GM04504 (cell line): ENCODE measurements at places on chromosomes 4 and X.

GRCh38 chr4:7147661-7148310 is 44.6 kb upstream of the SORCS2 start:
- no peak for DNase-seq

- no peak for DNase-seq
These were observed 29.0 kb upstream of the CLNK start for GRCh38 chr4:10713591-10713990.

GRCh38 chrX:66200050-66200664 is 36.1 kb downstream of the HEPH start:
- no peak for DNase-seq

GRCh38 chrX:123600181-123600580 is 132.7 kb downstream of the THOC2 start:
- no peak for DNase-seq

DNA sequence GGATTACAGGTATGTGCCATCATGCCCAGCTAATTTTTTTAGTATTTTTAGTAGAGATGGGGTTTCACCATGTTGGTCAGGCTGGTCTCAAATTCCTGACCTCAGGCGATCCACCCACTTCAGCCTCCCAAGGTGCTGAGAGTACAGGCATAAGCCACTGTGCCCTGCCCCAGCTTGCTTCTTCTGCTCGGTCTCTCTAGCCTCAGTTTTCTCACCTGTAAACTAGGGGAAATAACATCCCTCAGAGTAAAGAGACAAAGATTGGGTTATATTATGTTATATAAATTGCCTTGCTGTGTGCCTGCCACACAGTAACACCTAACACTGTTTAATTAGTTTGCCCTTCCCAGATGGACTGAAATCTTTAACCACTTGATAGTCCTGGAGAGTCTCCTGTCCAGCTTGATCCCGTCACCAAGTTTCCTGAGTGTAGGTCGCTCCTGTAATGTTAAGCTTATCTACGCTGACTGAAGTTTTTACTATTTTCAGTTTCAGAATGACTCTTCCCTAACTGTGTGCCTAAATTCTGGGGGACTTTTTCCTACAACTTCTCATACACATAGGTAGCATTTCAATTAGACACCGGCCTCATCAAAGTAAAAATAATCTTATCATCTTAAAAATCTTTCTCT is 412.7 kb upstream of the TENM3 start:
- DNase-seq: no peak

DNA sequence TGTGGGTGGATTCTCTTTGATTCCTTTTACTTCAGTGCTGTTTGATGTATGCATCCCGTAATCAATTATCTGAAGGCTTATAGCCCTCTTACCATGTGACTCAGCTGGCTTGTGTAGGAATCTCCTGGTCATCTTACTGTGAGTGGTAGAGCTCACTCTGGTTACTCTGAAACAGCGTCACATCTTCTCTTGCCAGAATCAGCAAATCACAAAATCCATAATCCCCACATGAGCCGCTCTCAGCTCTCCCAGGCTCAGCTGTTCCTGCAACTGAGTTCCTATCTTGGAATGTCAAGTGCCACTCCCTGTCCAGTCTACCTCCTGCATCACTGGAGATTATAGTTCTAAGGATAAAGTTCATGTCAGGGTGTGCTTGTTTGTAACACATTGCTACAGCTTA is 278.0 kb downstream of the FBXO8 start:
- no peak for DNase-seq

- no peak for DNase-seq
These were observed 31.2 kb downstream of the USP46 start for GRCh38 chr4:52627876-52628275.

- no peak for DNase-seq
These were observed 16.8 kb downstream of the STIM2 start for GRCh38 chr4:26877406-26877805.

DNA sequence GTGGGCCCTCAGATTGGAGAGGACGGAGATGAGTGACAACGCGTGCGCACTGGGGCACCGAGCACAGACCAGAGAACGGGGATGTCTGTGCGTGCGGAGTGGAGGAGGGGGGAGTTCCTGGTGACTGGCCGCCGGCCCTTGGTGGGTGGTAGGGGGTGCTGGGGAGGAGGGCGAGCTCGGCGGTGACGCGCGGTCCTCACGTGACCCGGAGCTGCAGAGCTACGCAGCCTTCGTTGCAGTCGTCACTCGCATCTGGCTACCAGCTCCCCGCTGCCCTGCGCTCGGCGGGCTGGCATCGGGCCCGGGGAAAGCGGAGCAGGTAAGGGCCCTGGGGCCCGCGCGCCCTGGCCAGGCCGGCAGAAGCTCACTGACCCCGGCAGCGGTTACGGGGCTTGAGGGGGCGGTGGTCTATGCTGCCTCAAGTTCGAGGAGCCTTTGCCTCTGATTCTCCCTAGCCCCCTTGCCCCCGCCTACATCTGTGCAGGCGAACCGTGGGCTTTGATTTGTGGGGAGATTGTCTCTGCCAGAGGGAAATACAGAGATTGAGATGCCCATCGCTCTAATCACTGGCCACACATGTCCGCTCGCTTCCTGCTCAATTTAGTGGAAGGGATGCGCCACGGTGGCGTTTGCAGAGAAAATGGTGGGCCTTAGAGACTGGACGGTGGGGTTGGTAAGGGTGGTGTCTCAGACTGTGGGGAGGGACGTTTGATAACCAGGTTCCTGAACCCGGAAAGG is at the start of gene ARMCX4:
TSS of gene ARMCX4 (plus strand) at position 245 of the 738 bp plus-strand sequence. CDS start 3,134 bp downstream, outside the sequence.
- DNase-seq: peak; percentile 20

- no peak for DNase-seq
These were observed 939.8 kb downstream of the GLUD2 start for GRCh38 chrX:121987163-121987562.

DNA sequence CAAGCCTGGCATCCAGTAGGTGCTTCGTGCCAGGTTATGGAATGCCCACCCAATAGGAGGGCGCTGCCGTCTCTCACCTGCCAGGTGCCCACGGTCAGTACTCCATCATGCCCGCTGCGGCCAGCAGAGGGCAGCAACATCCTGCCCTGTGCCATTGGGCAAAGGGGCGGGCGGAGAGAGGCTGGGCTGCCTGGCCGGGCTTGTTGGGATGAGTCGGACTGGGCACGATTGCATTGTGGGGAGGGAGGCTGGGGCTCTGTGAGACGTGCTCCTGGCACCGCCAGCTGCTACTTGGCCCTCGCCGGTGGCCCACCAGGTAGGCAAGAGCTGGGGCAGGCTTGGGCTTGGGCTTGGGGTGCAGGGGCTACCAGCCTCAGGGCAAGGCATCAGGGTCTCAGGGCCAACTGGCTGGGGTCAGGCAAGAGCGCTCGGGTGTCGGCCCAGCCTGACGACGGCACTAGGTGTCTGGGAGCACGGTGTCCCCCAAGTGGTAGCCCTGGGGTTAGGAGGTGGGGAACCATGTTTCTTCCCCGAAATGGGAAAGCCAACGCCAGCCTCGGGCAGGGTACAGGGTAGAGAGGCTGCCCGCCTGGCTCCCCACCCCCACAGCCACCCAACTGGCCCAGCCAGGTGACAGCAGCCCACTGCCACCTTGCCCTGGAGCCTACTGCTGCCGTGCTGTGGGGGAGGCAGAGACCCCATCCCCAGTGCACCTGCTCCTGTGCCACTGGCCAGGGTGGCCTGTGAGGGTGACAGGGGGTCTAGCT is at the start of gene PLXNB3:
TSS of gene PLXNB3 (plus strand) at position 261 of the 767 bp plus-strand sequence. CDS start 1,287 bp downstream, outside the sequence.
- peak; percentile 44 for DNase-seq

DNA sequence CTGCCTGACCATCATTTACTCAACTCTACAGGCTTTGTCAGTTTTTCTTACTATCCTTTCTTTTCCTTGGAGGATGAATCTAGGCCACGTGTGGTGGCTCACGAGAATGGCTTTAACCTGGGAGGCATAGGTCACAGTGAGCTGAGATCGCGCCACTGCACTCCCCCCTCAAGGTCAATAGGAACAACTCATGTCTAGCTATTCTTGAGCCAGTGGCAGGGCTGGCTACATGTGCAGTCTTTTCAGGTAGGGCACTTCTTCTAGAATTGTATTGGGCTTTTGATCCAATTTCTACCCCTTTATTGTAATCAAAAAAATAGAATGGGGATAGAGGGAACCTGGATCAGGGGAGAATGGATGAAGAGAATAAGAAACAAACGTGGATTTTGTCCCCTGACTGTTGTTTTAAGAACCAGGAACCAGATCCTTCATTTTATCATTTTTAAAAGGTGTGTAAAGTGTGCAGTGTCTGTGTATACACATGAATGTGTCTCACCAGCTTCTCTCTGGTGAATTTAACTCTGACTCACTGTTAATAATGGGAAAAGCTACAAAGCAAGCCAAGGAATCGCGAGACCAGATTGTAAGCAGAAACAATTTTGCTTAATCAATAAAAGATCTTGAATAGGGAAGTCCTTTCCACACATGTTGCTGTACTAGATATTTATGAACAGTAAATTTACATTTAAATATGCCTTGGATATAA is 283.9 kb upstream of the GPC4 start:
- DNase-seq: no peak

DNA sequence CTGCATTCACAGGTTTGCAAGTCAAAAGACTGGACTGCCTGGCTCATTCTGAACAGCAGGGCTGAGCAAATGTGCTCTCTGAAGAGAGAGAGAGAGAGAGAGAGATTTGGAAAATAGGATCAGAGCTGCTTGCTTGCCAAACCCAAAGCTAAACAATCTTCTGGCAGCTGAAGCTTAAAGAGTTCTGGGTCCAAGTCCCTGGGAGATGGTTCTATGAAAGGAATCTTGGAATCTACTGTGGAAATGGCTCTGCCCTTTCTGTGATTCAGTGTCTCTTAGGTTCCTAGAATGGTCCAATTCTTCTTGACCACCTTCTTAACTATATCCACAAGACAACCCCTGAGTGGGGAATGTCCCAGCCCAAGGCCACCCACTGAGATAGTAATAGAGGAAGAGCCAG is 66.1 kb upstream of the EFNB1 start:
- no peak for DNase-seq

GRCh38 chr4:98557194-98557892 is 101.1 kb downstream of the TSPAN5 start:
- DNase-seq: no peak
